Mesothelial cell of epicardium (in vitro differentiated cells): ENCODE measurements at places on chromosomes 1 and 21. TPM values are rescaled to one million over a fixed set of nuclear protein-coding genes. Genes with fewer than 3 reads are reported as not detected.

DNA sequence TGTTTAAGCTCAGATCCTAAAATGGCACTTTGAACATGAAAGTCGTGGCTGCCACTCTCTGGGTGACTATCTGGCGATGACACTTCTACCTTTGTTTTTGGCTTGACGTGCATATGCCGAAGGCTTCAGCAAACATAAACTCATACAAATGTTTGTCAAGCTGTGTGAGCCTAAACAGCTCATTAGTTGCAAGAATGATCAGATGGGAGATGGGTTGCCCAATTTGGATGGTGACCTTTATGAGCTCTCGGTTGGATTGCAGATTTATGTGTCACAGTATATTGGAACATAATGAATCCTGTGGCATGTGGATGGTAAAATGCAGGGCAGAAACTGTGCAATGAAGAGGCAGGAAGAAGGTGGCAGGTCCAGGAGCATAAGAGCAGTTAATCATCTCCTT, 229.3 kb downstream of the DISC1 start:
- DNase-seq: no peak
- no peak overlapping the region for H3K27ac ChIP-seq
- no peak overlapping the region for H3K4me3 ChIP-seq
- H3K27me3 ChIP-seq: no peaks in the 10 kb centered on the region
- peaks cover 20% of the 10 kb centered on the region for H3K4me1 ChIP-seq

GRCh38 chr1:158806916-158807536, 24.1 kb upstream of the MNDA start:
- peak overlapping the region; percentile 86 for H3K27ac ChIP-seq
- no peak overlapping the region for H3K4me3 ChIP-seq
- H3K4me1 ChIP-seq: peaks cover 16% of the 10 kb centered on the region
- no peak for DNase-seq

DNA sequence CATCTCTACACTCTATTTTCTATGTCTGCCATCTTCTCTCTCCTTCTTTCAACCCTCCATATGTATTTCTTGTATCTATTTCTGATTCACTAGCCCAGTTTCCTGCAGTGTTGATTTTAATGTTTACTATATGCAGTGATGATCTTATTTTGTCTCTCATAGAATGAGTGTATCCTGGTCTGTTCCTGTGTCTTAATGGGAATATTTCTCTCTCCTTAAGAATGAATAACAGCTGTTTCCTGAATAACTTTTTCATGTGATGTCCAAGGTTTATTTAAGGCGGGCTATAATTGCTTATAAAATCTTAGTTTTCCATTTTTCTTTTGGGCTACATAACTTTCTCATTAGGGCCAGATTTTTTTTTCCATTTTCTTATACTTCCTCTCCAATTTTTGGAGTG, 144.5 kb downstream of the C1orf21 start:
- peaks cover 6% of the 10 kb centered on the region for H3K36me3 ChIP-seq
- H3K4me3 ChIP-seq: no peak overlapping the region
- DNase-seq: no peak
- no peaks in the 10 kb centered on the region for H3K27me3 ChIP-seq

GRCh38 chr21:44552681-44553080, 1.4 kb upstream of the KRTAP10-2 start:
- H3K36me3 ChIP-seq: no peaks in the 10 kb centered on the region
- peaks cover 43% of the 10 kb centered on the region for H3K4me1 ChIP-seq
- DNase-seq: no peak
- H3K27ac ChIP-seq: peak overlapping the region; percentile 17
- H3K4me3 ChIP-seq: no peak overlapping the region
- H3K27me3 ChIP-seq: peaks cover under 1% of the 10 kb centered on the region

- no peaks in the 10 kb centered on the region for H3K27me3 ChIP-seq
- H3K27ac ChIP-seq: peak overlapping the region; percentile 55
- H3K4me3 ChIP-seq: no peak overlapping the region
- H3K36me3 ChIP-seq: no peaks in the 10 kb centered on the region
- H3K4me1 ChIP-seq: peaks cover 5% of the 10 kb centered on the region
Measured at GRCh38 chr1:212281590-212281989, 3.6 kb upstream of the PPP2R5A start.

GRCh38 chr21:43195121-43196021, 26.6 kb downstream of the CRYAA start:
- peak; percentile 39 for DNase-seq
- peaks cover 41% of the 10 kb centered on the region for H3K4me1 ChIP-seq
- H3K27me3 ChIP-seq: peaks cover 9% of the 10 kb centered on the region
- H3K4me3 ChIP-seq: peak overlapping the region; percentile 32
- peaks cover 11% of the 10 kb centered on the region for H3K36me3 ChIP-seq
- H3K27ac ChIP-seq: peak overlapping the region; percentile 89

DNA sequence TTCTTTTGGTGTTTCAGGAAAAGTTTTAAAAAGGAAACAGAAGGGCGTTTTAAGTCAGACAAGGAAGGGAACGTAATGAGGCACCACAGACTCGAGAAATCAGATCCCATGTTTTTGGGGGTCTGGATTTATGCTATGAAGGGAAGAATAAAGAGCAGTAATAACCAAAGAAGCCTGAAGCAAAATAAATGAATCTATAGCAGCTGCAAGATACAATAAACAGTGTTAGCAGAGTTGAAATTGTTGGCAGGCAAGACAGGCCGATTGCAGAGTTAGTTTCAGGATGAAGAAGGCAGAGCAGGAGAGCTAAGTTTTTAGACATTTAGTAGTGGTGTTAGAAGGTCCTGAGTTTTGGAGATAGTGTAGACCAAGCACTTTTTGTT, 425 bp downstream of the DDR2 start:
- H3K27me3 ChIP-seq: no peaks in the 10 kb centered on the region
- peak overlapping the region; percentile 74 for H3K4me3 ChIP-seq
- peak overlapping the region; percentile 91 for H3K27ac ChIP-seq
- no peaks in the 10 kb centered on the region for H3K36me3 ChIP-seq

DNA sequence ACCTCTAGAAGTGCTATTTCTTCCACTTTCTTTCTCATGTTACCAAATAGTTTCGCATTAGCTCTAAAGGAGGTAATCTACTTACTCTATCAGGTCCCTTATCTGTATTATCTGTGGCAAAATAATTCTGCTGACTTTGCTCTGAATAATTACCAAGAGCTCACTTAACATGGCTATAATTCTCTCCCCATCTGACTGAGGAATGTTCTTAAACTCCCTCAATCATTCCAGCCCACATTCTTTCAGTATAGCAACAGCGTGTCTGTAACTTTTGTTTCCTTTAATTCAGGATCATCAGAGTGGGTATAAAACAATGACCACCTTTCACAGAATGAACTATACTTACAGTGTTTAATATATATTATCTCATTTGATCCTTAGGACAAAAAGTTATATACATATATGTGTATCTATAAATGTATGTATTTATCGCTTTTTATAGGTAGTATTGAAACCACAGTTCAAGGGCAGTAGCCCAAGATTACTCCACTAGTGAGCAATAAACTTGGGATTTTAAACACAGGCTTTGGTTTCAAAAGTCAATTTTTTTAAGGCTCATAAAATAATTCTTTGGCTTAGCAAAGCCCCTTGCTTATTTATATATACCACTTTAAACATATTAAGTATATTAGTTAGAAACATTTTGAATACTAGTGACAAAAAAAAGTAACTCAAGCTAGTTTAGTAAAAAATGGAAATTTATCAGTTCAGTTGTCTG, 36.1 kb upstream of the ST6GALNAC3 start:
- no peak overlapping the region for H3K4me3 ChIP-seq
- H3K27me3 ChIP-seq: no peaks in the 10 kb centered on the region
- DNase-seq: no peak
- peak overlapping the region; percentile 94 for H3K27ac ChIP-seq
- no peaks in the 10 kb centered on the region for H3K36me3 ChIP-seq
- H3K4me1 ChIP-seq: peaks cover 53% of the 10 kb centered on the region

GRCh38 chr1:75797606-75798216, 1.0 kb downstream of the MSH4 start:
- no peaks in the 10 kb centered on the region for H3K4me1 ChIP-seq
- no peak for DNase-seq
- H3K27ac ChIP-seq: no peak overlapping the region
- peaks cover 34% of the 10 kb centered on the region for H3K36me3 ChIP-seq
- no peak overlapping the region for H3K4me3 ChIP-seq
- H3K27me3 ChIP-seq: no peaks in the 10 kb centered on the region

DNA sequence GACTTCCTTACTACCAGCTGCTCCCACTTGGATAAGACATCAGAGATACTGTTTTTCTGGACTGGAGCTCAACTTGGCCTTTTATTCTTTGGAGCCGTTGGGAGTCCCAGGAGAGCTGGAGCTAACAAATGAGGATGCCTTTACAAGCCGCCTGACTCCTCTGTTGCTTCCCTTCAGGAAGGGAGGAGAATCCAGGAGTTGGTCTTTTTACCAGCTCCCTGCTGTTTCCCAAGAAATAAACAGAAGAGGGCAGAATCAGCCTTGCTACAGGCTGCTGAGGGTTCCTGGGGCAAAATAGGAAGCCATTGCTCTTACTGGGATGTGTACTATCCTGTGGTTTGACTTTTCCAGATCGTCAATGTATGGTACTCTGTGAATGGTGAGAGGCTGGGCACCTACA, 1.5 kb downstream of the EIF3I start:
- peak overlapping the region; percentile 18 for H3K27ac ChIP-seq
- H3K4me3 ChIP-seq: peak overlapping the region; percentile 98
- peaks cover 26% of the 10 kb centered on the region for H3K36me3 ChIP-seq

DNA sequence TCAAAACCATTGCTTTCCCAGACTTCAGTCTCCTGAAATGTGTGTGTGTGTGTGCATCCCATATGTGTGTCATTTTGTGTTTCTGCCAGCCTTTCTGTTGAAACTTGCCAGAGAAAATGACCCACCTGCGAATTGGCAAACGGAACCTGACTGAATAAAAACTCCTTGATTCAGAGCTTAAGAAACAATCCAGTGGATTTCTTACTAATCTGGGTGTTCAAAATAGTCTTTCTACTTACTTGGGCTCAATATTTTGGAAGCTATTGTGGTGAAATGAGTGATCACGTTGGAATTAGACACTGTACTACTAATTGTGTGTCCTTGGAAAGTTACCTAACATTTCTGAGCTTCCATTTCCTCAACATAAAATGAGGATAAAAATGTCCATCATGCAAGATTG, 138.9 kb upstream of the ERG start:
- H3K27me3 ChIP-seq: peaks cover 43% of the 10 kb centered on the region
- no peaks in the 10 kb centered on the region for H3K36me3 ChIP-seq
- H3K4me3 ChIP-seq: no peak overlapping the region
- no peaks in the 10 kb centered on the region for H3K4me1 ChIP-seq
- no peak for DNase-seq

GRCh38 chr1:53075206-53075605, 13.2 kb downstream of the PODN start:
- DNase-seq: peak; percentile 2
- no peak overlapping the region for H3K27ac ChIP-seq
- no peaks in the 10 kb centered on the region for H3K36me3 ChIP-seq

DNA sequence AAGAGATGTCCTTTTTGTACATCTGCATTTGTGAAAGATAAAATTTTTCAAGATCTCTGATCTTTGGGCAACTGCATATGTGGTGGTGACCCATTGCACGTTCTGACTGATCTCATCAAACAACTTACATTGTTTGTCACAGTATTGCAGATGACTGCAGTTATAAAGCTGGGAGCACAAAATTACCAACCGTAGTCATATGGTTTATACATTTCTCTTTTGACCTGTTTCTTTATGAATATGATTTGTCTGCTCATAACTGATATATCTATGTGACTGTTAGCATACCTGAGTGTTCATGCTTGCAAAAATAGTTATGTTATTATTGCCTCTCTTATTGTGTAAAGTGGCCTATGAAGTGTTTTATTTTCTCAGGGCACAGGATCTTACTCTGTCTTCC, 43.7 kb upstream of the HMCN1 start:
- no peak overlapping the region for H3K27ac ChIP-seq
- no peak for DNase-seq
- H3K27me3 ChIP-seq: no peaks in the 10 kb centered on the region
- no peaks in the 10 kb centered on the region for H3K36me3 ChIP-seq
- H3K4me3 ChIP-seq: no peak overlapping the region

DNA sequence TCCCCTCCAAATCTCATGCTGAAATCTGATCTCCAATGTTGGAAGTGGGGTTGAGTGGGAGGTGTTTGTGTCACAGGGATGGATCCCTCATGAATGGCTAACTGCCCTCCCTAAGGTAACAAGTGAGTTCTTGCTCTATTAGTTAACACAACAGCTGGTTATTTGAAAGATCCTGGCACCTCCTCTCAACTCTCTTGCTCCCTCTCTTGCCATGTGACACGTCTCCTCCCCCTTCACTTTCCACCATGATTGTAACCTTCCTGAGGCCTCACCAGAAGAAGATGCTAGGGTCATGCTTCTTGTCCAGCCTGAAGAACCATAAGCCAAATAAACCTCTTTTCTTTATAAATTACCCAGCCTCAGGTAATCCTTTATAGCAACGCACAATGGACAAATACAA, 28.5 kb downstream of the DENND2C start:
- no peaks in the 10 kb centered on the region for H3K4me1 ChIP-seq
- no peaks in the 10 kb centered on the region for H3K36me3 ChIP-seq
- H3K4me3 ChIP-seq: no peak overlapping the region
- no peak overlapping the region for H3K27ac ChIP-seq

DNA sequence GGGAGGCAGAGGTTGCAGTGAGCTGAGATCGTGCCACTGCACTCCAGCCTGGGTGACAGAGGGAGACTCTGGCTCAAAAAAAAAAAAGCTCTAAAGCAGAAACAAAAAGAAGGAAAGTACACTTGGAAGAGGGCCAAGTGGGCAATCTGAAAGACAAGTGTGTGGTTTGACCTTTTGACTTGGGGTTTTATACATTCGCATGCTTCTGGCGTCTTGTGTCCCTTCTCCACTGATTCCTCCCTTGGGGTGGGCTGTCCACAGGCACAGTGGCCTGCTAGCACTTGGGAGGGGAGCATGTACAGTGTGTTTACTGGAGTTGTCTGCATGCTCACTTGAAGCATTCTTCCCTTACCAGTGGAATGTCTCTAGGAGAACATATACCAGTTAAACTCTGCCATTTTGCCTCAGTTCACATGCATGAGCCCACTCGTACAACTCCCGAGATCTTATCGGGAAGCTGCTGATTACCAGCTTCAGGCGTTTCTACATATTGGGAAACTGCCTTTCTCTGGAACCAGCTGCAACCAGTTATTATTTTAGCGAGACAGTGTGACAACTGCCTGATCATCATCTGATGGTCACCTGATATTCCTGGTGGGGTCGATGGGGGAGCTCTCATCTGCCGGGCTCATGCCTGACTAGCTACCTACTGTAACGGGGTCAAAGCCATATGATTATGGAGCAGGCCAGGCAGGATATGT, 113.5 kb upstream of the ZNF678 start:
- H3K27me3 ChIP-seq: peaks cover 15% of the 10 kb centered on the region
- H3K27ac ChIP-seq: no peak overlapping the region

DNA sequence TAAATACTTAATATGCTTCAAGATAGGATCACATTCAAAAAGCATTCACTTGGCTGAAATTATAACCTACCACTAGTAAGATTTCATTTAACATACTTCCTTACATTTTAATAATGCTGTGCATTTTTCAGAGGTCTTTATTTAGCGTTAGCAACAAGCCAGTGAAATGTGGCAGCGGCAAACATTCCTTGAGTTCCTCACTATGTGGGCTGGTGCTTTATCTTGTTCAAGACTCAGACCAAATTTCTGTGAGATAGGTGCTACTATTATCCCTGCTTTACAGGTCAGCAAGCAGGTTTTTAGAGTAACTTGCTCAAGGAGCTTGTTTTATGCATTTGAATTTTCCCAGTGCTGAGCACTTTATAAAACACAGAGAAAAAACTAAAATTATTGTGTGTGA, 132.7 kb downstream of the PLPPR4 start:
- no peak overlapping the region for H3K4me3 ChIP-seq
- DNase-seq: no peak
- H3K27ac ChIP-seq: peak overlapping the region; percentile 41
- no peaks in the 10 kb centered on the region for H3K27me3 ChIP-seq
- H3K36me3 ChIP-seq: no peaks in the 10 kb centered on the region

Gene HJV
- not detected in 3 replicates for total RNA-seq

Gene CD164L2
- total RNA-seq: 0.45 to 1.3 TPM (median 0.61 TPM) in 3 replicates

Gene TFF1
- total RNA-seq: 0.53 TPM in 1 of 3 replicates, not detected in the others

Gene RHCE
- 0.72 to 0.86 TPM (median 0.75 TPM) in 3 replicates for total RNA-seq

Gene PGLYRP4
- 0.11 TPM in 1 of 3 replicates, not detected in the others for total RNA-seq

Gene FCAMR
- total RNA-seq: not detected in 3 replicates

Gene HMCN1
- 45.5 to 48.8 TPM (median 46.4 TPM) in 3 replicates for total RNA-seq
